ENCODE measurements at places on chromosomes 6 and 20.
A peak's percentile ranks its signal among the peaks of the same experiment; 100 is the strongest.

- DNase-seq: no peak
Observed at GRCh38 chr6:169028343-169028742, 225.3 kb downstream of the THBS2 start.

DNA sequence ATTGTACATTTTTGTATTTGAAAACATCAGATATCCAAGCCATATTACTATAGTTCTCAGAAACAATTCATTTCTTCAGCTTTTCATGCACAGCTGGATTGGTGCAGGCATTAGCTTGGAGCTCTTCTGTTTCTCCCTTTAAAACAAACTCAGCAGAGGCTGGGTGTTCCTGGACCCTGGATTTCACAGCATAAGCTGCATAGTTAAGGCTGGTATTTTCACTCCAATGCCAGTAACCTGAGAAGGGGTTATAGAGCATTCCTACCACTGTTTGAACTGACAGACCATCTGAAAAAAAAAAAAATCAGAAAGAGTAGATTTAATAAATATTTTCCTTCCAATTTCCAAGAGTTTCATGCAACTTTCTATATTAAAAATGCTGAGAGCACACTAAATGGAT, 20.1 kb upstream of the FAXC start:
- DNase-seq: no peak

- DNase-seq: peak; percentile 77
Observed at GRCh38 chr20:2402271-2402980, 21.7 kb downstream of the TGM6 start.

- no peak for DNase-seq
Observed at GRCh38 chr6:150306290-150306689, 62.5 kb upstream of the IYD start.

- no peak for DNase-seq
Observed at GRCh38 chr6:164243949-164244348, 829.4 kb downstream of the QKI start.

DNA sequence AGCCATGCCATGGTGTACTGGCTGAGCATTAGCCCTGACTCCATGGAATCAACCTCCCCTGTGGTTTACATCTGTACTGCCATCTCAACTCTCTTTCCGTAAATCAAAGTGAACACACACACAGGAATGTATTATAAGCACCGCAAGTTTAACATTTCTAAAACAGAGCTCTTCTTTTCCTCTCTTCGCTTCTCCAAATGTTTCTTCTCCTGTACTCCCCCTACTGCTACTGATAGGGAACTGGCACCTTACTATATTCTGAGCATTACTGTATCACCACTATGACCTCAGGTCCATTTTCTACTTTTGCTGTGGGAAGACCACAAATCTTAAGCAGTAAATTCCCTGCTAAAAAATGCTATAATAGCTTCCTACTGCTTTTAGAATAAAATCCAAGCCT, 101.2 kb downstream of the NUS1 start:
- peak; percentile 26 for DNase-seq

- DNase-seq: no peak
Observed at GRCh38 chr6:81791756-81792155, 39.3 kb upstream of the TENT5A start.

GRCh38 chr20:17816804-17817587, 117.2 kb downstream of the BANF2 start:
- peak; percentile 37 for DNase-seq

- DNase-seq: no peak
Observed at GRCh38 chr6:19452495-19452894, 384.7 kb upstream of the ID4 start.

- no peak for DNase-seq
Observed at GRCh38 chr6:152404086-152404857, 232.9 kb downstream of the SYNE1 start.

DNA sequence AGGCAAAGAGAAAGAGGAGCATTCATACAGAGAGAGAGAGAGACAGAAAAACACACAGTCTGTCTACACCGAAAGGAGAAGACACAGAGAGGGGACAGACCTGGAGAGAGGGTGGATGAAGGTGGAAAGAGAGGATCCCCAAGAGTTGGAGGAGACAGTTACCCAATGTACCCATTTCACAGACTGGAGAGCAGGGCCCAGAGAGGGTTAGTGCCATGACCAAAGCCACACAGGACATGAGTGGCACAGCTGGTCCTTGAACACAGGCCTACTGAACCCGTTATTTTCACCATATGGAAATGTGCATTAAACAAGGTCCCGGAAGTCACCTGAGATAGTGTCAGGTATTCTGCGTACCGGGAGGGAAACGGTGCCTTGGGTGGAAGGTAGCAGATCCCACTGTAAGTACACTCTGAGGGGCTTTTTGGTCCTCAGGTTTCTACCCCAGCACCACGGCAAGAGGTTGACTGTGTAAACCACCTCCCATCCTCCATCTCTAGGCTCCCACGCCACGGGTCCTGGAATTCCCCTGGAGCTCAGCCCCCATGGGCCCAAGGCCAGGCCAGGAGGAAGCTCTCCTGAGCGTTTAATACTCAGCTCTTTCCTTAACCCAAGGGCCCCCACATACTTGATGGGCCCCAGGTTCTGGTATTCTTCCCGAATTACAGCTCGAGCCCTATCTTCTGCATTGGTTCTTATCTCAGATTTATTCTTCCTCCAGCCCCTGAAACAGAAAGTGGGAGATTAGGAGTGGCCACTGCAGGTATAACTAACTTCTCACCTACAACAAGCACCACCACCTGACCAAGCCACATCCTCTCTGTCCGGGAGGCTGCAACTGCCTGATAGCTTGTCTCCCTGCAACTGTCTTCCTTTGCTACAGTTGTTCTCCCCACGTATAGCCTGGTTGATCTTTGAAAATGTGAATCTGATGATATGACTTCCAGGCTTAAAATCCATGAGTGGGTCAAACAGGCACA, 38.4 kb upstream of the OCSTAMP start:
- DNase-seq: no peak

DNA sequence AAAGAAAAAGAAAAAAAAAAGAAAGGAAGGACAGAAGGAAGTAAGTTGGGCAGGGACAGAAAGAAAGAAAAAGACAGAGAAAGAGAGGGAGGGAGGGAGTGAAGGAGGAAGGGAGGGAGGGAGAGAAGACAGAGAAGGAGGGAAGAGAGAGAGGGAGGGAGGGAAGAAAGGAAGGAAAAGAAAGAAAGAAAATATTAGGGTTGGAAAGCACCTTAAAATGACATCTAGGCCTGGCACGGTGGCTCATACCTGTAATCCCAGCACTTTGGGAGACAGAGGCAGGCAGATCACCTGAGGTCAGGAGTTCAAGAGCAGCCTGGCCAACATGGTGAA, 33.2 kb downstream of the FASTKD5 start:
- DNase-seq: no peak

DNA sequence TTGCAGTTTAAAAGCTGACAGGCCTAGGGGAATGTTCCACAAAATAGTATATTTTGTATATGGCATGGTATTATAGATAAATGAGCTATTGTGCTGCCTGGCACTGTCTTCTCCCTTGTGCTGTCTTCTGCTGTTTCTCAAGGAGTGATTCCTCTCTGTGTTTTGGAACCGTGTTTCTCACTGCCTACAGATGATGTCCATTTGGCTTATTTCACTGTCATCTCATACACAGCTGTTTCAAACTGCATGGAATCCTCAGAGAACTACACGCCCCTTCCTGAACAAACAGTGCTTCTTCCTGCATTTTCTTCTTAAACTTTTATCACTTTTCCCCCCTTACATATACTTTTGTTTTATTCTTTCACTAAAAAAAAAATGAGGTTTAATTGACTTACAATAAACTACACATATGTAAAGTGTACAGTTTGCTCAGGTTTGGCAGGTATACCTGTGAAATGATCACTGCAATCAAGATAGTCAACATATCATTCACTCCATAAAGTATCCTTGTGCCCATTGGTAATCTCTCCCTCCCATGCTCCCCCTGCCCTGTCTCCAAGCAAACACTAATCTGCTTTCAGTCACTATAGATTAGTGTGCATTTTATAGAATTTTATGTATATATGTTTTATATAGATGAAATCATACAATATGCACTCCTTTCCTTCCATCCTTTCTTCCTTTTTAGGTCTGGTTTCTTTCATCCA, 43.0 kb downstream of the CBFA2T2 start:
- no peak for DNase-seq

DNA sequence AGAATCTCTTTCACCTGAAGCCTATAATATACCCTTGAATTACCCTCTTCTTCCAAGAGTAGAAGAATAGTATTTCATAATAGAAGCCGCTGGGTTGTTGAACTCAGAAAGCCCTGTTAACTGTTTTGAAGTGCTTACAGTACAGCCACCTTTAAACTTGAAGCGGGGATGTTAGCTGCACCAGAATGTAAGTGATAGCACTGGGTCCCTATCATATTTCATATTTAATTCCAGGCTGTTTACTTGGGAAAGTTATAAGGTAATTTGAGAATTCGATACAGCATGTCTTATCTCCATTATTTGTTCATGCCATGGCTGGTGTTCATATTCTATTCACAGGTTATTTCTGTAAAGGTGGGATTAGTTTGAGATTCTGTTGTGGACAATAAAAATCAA, 63.5 kb upstream of the VSTM2L start:
- DNase-seq: no peak

DNA sequence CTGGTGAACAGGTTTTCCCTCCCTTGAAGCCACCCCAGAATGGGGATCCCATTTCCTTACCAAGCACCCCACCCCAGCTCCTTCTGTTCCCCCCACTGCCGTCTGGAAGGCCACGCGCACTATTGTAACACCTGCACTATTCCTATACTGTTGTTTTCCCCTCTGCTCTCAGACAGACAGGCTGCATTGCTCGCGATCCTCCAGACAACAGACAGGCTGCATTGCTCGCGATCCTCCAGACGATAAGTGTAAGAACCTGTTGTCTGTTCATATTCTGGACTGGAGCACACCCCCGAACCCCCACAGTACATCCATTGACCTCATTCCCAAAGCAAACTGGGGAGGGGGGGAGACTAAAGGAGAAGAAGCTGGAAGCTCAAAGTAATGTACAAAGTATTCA, 72.7 kb downstream of the LY86 start:
- DNase-seq: no peak

DNA sequence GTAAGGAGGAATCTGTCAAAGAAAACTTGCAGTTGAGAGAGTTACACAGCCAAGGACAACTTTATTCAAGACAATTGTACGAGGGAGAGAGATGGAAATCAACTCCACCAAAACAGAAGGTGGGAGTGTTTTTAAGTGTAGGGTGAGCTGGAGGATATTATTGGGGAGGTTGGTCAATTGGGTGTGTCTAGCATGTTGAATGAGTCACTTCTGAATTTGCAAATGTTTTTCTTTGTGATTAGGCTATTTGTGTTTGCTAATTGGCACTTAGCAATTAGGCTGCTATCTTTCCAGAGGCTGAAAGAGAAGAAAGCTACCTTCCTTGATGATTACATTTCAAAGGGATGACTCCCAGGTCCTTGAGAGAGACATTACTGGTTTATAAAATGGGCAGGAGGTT, 441.1 kb downstream of the MEI4 start:
- no peak for DNase-seq
